Smooth muscle cell of the coronary artery (primary cell): ENCODE measurements at places on chromosomes 5 and 9. TPM values are rescaled to one million over a fixed set of nuclear protein-coding genes. Genes with fewer than 3 reads are reported as not detected.

The PCDHGC4 gene
- total RNA-seq = 0.90 and 2.5 TPM in 2 replicates

The CYSRT1 gene
- total RNA-seq = 0.12 and 0.30 TPM in 2 replicates

The PITX1 gene
- total RNA-seq = 0.12 and 0.68 TPM in 2 replicates

The PRRX2 gene
- 8.5 and 15.1 TPM in 2 replicates for total RNA-seq

The ANKRD18A gene
- under 0.01 TPM in 1 of 2 replicates, not detected in the other for total RNA-seq

The FKTN gene
- total RNA-seq = 9.4 and 15.1 TPM in 2 replicates

The DMRTA1 gene
- 0.12 and 0.30 TPM in 2 replicates for total RNA-seq

The GRM6 gene
- not detected in 2 replicates for total RNA-seq

The C5orf46 gene
- 59.5 TPM in 1 of 2 replicates, not detected in the other for total RNA-seq

The LRRC19 gene
- not detected in 2 replicates for total RNA-seq

The KIF20A gene
- 1.5 and 17.1 TPM in 2 replicates for total RNA-seq

The TTC16 gene
- total RNA-seq = under 0.01 TPM in 1 of 2 replicates, not detected in the other

The XPA gene
- total RNA-seq = 6.5 and 10.4 TPM in 2 replicates

The ADGRV1 gene
- 0.08 and 0.59 TPM in 2 replicates for total RNA-seq

The EIF4E1B gene
- not detected in 2 replicates for total RNA-seq

The TAL2 gene
- 0.23 TPM in 1 of 2 replicates, not detected in the other for total RNA-seq

The ASTN2 gene
- total RNA-seq = 7.1 and 24.5 TPM in 2 replicates

The ADCY2 gene
- total RNA-seq = under 0.01 TPM in 2 replicates

The MYMK gene
- total RNA-seq = not detected in 2 replicates

The SLC25A48 gene
- not detected in 2 replicates for total RNA-seq

The MEIKIN gene
- total RNA-seq = not detected in 2 replicates

The SLC46A2 gene
- not detected in 2 replicates for total RNA-seq

The FLT4 gene
- total RNA-seq = 2.3 TPM in 1 of 2 replicates, not detected in the other

The IRX2 gene
- total RNA-seq = 0.45 and 1.9 TPM in 2 replicates

The CA9 gene
- total RNA-seq = 0.98 TPM in 1 of 2 replicates, not detected in the other

The MYORG gene
- 0.35 and 0.83 TPM in 2 replicates for total RNA-seq

The ADRB2 gene
- total RNA-seq = under 0.01 and 1.1 TPM in 2 replicates

The SVEP1 gene
- 9.8 and 150 TPM in 2 replicates for total RNA-seq

The TRPM3 gene
- 0.90 and 11.9 TPM in 2 replicates for total RNA-seq

The ZNF608 gene
- 1.5 and 15.0 TPM in 2 replicates for total RNA-seq

The OBP2B gene
- not detected in 2 replicates for total RNA-seq

The SIT1 gene
- 0.12 and 0.15 TPM in 2 replicates for total RNA-seq
